Skin of body (tissue), 3 donors: ENCODE measurements at places on chromosomes 3 and 15. TPM values are rescaled to one million over a fixed set of nuclear protein-coding genes. Genes with fewer than 3 reads are reported as not detected.
A peak's percentile ranks its signal among the peaks of the same experiment; 100 is the strongest.

The SLCO2A1 gene
- total RNA-seq: 3.7 TPM

GRCh38 chr3:42061713-42062380 is 29.3 kb upstream of the TRAK1 start:
- DNase-seq: peak; percentile 95

DNA sequence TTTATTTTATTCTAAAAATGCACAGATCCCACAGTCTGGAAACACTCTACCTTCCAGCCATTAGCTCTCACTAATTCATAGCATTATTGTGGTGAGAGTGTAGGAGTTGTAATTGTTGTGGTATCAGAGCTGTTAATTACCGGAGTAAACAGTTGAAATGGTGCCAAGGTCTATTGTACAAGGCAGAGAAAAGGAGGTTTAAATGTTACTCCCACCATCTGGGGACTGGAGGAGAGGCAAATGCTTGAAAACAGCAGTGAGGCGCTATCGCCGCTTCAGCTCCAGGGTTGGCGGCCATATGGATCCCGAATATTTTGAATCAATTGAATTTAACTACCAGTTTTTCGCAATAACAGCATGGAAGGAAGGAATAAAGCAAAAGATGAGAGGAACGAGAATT is 113.1 kb upstream of the C15orf61 start:
- DNase-seq: no peak

DNA sequence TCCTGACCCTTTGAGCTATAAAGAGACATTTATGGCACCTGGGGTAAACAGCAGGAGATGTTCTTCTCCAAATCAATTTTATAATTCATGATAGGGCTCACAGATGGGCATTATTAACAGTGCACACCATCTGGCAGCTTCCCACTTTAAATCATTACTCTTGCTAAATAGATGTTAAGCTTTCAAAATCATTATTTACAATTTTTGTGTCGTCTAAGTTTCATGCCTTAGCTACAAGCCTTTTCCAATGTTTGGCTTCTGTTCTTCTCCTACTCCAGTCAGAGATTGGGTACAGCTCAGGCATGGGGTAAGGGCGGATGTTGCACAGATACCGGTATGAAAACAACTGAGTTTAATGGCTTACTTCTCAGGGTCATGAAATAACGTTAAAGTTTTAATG is 120.9 kb upstream of the PFN2 start:
- DNase-seq: no peak

DNA sequence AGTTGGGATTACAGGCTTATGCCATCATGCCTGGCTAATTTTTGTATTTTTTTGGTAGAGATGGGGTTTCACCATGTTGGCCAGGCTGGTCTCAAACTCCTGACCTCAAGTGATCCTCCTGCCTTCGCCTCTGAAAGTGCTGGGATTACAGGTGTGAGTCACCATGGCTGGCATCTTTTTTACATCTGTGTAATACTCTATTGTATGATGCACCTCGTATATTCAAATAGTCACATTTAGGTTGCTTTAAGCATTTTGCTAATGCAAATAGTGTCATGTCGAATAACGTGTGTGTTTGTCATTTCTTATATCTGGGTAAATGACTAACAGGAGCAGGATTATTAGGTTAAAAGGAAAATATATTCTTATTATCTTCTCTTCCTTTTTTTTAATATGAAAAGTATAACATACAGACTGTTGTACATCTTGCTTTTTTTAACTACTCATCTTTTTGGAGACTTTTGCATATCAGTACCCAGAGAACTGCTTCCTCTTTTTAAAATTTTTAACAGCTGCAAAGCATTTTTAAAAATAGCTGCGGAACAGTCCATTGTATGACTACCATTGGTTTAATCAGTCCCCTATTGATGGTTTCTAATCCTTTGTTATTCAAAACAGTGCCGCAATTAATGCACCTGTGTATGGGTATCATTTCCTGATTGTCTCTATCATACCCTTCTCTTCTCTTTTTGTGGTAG is 13.4 kb downstream of the SCAMP5 start:
- no peak for DNase-seq

DNA sequence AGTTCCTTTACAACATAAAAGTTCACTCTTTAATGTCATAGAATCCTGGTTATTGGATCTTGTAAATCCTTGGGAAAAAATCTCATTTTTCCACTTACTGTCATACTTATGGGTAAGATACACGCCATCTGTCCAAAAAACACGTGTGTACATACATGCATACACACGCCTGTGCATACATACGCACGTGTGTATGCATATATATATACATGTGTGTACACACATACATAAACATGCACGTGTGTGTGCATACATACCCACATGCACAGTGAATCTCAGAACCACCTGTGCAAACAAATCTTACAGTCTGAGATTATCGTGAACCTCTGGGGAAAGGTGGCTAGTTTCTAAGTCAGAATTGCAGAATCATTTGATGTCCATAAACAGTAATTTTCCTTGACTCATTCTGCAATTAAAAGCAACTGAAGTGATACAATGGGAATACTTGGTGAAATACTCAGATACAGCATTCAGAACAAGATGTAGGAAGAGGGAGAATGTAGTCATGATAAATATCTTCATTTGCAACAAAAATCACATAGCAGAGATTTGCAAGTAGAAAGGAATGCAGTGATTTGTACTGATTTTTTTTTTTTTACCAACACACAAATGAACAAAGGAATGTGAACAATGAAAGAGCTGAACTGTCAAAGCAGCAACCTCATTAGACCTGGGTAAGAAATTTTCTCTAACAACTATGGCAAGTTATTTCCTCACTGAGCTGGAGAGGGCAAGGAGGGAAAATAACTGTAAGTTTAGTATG is 160.6 kb upstream of the POU1F1 start:
- no peak for DNase-seq

GRCh38 chr3:115852278-115852677 is 229.0 kb downstream of the GAP43 start:
- DNase-seq: no peak
